ENCODE measurements at places on chromosomes 5 and 9.

GRCh38 chr9:124663046-124663961 is 107.8 kb downstream of the NR6A1 start:
- no peak for DNase-seq

- no peak for DNase-seq
Observed at GRCh38 chr9:124266826-124267201, 9.1 kb downstream of the NEK6 start.

GRCh38 chr9:99430301-99430700 is 208.2 kb downstream of the SEC61B start:
- no peak for DNase-seq

GRCh38 chr9:129237164-129237611 is 59.1 kb upstream of the IER5L start:
- peak; percentile 25 for DNase-seq

GRCh38 chr5:110050640-110051345 is 361.1 kb downstream of the MAN2A1 start:
- no peak for DNase-seq

- DNase-seq, result no peak
Observed at GRCh38 chr9:135908754-135909204, 1.4 kb upstream of the CAMSAP1 start.

DNA sequence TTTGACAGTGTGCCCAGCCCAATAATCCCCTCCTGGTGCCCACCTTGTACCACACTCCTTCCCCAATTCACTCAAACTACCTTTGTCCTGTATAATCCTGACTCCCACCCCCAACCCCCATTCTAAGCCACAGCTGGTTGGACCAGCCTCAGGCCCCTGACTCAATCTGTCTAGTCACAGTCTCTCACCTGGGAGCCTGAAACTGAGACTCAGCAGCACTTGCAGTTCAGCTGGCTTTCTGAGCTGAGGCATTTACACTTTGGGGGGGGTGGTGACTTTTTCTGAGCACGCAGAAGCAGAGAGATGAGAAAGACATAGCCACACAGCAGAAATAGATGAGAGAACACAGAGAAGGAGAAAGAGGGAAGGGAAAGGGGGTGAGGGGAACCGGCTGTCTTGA is 247.3 kb downstream of the MAN2A1 start:
- DNase-seq, result no peak

GRCh38 chr5:17477573-17478265 is 20.3 kb upstream of the TAF11L2 start:
- no peak for DNase-seq

GRCh38 chr5:42905827-42906226 is 94.1 kb upstream of the SELENOP start:
- no peak for DNase-seq

- DNase-seq, result no peak
Observed at GRCh38 chr5:98872674-98873073, 56.1 kb downstream of the CHD1 start.
